Skeletal muscle cell (primary cell): ENCODE measurements at places on chromosomes 16 and 17.

GRCh38 chr17:40295488-40296436 is 8.1 kb downstream of the CDC6 start:
- no peak for DNase-seq

- DNase-seq = no peak
Measured at GRCh38 chr17:19338031-19338990, 24.2 kb downstream of the B9D1 start.

- peak; percentile 43 for DNase-seq
Measured at GRCh38 chr17:19249681-19250080, 12.5 kb downstream of the EPN2 start.

- DNase-seq = no peak
Measured at GRCh38 chr17:2647957-2648356, 54.5 kb downstream of the PAFAH1B1 start.

DNA sequence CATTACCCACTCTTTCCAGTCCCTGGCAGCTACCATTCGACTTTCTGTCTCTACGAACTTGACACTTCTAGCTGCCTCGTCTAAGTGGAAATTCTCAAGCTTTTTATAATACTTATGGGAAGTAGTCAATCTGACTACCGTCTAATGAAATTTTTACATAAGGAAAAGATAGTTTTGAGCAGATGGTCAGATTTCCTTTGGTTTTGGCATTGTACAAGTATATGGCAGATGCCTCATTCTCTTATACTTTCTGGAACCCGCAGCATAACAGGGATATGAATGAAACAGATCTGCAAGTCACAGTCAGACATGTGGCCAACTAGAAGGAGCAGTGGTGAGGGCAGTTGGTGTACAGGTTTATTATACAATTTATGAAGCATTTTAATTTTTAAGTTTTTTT is 146.0 kb downstream of the PITPNC1 start:
- no peak for DNase-seq

GRCh38 chr16:85641776-85642176 is 28.7 kb downstream of the GSE1 start:
- DNase-seq = no peak

GRCh38 chr16:29984764-29985147 is 10.7 kb downstream of the HIRIP3 start:
- no peak for DNase-seq
